Anterior cingulate cortex (tissue), 58 donors: ENCODE measurements at places on chromosomes 1 and 21.
A peak's percentile ranks its signal among the peaks of the same experiment; 100 is the strongest.

DNA sequence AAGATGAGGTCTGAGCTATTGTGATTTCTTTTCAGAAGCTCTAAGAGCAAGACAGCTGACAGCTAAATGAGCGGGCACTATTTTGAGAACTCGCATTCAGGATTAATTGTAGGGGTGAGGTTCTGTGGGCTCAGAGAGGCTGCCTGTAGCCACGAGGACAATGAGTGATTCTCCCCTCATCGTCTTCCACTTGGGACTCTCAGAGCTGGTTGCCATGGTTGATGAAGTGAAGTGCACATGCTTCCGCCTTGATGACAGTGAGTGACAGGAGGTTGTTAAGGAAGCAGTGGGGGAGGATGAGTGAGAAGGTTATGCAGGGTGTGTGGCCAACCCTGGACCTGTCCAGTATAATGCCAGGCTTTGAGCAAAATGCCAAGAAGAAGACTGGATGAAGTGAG is 341.7 kb downstream of the PCP4 start:
- no peak for DNase-seq

GRCh38 chr21:17512253-17513213 is at the start of gene CXADR:
TSS of gene CXADR (plus strand) at chr21:17513043. CDS start at chr21:17513130, 87 bp downstream.
- DNase-seq = peak; percentile 59

GRCh38 chr1:184739796-184740195 is 14.9 kb downstream of the EDEM3 start:
- no peak for DNase-seq

- no peak for DNase-seq
These were observed 158.1 kb upstream of the IGSF21 start for GRCh38 chr1:17949511-17949910.

- no peak for DNase-seq
These were observed 47.7 kb downstream of the IL23R start for GRCh38 chr1:67213948-67214347.

- DNase-seq = no peak
These were observed 21.5 kb upstream of the LYST start for GRCh38 chr1:235888119-235888643.

DNA sequence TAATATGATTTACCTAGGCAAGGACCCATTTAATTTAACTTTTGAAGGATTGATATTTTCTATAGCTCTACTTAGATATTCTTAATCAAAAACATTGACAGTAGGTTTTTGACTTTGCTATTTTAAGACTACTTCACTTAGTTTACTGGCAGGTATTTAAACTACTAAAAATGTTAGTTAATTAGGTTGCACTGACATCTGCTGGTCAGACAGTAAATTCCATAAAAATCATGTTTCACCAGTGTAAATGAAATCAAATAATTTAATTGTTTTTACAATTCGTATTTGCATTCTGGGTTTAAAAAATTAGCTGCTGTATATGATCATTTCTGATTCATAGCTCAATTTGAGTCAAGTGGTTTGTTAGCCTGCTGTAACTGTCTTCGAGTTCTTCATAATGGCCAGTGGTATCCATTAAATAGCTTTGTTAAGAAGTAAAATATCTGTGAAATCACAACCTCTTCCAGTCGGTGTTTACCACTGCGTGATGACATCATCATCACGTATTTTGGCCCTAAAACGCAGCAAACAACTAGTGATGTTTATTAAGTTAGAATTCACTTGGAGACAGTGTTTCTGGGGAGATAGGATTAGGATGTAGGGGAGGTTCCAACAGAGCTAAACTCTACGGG is 26.2 kb downstream of the EXTL2 start:
- DNase-seq = no peak

DNA sequence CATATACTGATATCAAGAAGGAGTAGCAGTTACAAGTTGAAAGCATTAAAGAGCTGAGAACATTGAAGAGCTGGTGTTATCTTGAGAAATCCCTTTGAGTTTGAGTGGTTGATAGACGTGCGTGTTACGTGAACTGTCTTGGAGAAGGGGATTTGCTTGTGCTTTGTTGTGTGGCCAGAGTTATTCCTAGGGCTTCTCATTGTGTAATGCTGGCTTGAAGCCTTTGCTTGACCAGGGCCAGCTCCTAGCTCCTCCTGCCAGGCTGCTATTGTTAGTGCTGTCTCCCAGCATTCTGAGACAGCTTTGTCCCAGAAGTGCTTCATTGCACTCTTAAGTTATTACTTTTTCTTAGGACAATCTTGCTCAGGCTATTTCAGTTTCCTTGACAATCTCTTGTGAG is 116.2 kb upstream of the KCNK2 start:
- no peak for DNase-seq

- no peak for DNase-seq
These were observed 2.9 kb downstream of the BTBD19 start for GRCh38 chr1:44811234-44811633.

- no peak for DNase-seq
These were observed 36.8 kb upstream of the RPF1 start for GRCh38 chr1:84442256-84442655.

GRCh38 chr1:230970432-230970831 is 8.2 kb downstream of the TTC13 start:
- no peak for DNase-seq

DNA sequence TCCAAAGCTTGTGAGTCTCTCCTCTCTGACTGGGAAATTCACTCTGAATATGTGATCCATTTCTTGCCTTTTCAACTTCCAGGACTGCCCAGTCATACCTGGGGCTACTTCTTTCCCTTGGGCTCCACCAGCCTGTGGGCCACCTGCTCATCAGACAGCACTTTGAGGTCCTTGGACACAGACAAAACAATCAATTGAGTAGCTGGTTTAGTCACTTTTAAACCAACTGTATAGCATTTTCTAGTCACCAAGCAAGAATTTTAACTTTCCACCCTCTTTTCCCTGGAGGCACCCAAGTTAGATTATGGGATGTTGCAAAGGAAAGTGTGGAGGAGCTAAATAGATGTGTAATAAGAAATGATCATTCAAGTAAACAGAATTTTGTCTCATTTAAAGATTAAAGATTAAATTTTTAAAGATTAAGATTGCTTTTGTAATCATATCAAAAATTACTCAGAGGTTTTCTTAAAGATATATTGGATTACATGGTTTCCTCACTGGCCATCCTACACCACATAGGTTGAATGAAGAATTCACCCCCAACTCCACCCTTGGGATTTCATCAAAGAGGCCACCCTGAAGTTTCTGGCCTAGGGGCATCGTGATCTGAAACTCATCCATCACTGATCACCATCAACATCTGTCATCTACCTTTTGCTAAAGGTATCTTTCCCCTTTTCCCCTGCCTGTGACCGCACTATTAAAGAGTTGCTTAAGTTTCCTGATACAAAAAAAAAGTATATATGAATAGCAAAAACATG is 219.2 kb upstream of the NR5A2 start:
- DNase-seq = no peak

- no peak for DNase-seq
These were observed 120.8 kb upstream of the GADD45A start for GRCh38 chr1:67564193-67564592.

- DNase-seq = no peak
These were observed 469.5 kb upstream of the VAMP3 start for GRCh38 chr1:7301664-7301981.

DNA sequence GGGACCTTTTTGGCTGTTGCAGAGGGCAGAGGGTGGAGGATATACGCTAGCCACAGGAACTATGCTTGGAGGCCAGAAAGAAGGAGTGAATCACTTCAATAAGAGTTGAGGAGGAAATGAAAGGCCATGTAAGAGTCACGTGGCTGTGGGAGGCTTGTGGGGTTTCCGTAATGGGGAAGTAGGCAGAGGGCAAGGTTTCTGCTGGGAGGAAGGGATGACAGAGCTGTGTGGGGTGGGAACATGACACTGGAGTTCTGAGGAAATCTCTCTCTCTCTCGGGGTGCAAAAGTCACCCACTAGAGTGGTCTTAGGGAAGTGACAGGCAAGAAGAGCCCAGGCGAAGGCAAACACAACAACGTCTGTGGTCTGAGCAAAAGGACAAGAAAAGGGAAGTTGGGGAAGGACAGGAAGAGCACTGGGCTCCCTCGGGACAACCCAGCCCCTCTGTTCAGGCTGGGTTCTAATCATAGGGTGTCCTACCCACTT is 3.9 kb upstream of the CD1C start:
- peak; percentile 6 for DNase-seq

DNA sequence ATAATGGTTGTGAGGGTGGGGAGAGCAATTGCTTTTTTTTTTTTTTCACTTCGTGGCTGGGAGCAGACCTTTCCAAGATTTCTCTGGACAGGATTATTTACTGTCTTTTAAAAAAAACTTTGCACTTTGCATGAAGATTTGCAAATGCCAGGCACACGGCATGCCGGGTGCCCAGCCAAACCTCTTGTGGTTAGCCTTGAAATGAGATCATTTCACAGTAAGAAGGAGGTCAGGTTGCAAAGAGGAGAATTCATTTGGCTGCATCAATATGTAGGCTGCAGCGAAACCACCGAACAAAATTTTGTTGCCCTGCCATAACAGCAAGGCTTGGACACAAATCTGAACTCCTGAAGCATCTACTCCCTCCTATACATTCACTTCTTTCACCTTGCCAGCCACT is 36.5 kb upstream of the KCND3 start:
- DNase-seq = no peak
